ENCODE measurements at places on chromosomes 2 and 18.

GRCh38 chr18:24368749-24369148, 28.9 kb downstream of the OSBPL1A start:
- no peak for DNase-seq

DNA sequence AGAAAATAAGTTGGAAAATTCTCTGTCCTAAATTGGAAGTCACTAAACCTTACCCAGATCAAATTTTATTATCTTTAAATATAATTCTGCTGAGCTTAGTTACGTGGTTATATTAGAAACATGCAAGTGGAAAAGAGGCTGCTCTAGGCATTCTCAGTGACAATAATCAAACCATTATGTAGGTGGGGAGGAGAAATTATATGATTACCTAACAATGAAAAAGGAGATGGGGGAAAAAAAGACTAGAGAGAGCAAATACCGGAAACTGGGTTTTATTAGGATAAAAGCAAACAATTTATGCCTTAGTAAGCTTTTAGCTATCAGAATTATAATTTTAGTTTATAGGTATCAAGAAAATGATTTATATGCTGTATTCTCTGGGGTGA, 53.2 kb downstream of the PHLPP1 start:
- no peak for DNase-seq

GRCh38 chr2:26614216-26615138, 26.7 kb downstream of the CIB4 start:
- DNase-seq, result no peak

DNA sequence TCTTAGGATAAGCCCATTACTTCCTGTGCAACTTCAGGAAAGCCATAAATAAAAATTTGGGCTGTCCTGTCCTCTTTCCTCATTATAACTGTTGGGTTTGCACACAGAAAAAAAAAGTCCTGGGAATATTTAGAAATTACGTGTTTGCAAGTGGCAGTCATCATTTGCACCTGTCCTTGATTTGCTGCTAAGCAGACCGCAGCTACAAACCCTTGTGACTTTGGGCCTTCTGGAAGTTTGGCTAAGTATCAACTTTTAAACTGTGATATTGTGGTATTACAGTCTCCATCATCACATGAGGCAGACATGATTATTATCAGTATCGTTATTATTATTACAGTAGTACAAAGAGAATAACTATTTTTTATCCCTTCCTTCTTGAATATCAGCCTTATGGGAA, 260.7 kb upstream of the SESTD1 start:
- DNase-seq, result no peak

DNA sequence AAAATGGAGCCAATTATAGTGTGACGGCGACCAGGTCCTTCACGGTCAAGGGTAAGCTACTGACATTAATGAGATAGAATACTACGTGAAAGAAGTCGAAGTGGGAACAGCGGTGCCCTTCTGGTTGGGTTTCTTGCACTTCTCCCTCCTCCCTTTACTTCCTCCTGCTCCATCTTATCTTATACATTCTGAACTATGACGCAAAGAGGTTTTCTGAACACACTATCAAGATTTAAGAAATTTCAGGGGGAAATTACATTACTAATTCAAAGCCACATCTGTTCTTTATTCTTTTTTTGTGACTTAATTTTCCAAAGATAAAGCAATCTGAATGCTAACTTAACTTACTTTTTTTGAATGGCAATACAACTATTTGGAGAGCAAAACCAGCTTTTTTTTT, 14.8 kb upstream of the IL18R1 start:
- DNase-seq, result no peak

DNA sequence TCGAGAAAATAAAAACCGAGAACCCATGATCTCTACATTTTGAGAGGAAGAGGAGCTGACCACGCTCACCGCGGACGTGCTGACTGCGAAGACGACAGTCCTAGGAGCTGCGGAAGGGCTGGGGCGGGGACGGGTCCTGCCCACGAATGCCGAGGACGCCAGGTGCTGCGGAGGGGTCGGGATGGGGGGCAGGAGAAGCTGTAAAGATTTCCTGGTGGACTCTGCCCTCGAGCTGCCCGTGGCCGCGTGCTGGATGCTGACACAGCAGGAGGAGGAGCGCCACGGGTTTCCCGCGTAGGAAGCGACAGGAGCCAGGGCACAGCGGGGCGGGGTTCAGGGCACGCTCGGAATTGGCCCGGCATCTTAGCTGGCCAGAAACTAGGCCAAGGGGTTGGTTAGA, 22.2 kb downstream of the ZSCAN30 start:
- no peak for DNase-seq

GRCh38 chr2:189116087-189116486, 63.5 kb downstream of the COL5A2 start:
- DNase-seq, result peak; percentile 51

- peak; percentile 73 for DNase-seq
These were observed 746.3 kb upstream of the CHAC2 start for GRCh38 chr2:53021292-53021691.

GRCh38 chr18:46672062-46672970, 15.3 kb upstream of the LOXHD1 start:
- DNase-seq, result peak; percentile 13

DNA sequence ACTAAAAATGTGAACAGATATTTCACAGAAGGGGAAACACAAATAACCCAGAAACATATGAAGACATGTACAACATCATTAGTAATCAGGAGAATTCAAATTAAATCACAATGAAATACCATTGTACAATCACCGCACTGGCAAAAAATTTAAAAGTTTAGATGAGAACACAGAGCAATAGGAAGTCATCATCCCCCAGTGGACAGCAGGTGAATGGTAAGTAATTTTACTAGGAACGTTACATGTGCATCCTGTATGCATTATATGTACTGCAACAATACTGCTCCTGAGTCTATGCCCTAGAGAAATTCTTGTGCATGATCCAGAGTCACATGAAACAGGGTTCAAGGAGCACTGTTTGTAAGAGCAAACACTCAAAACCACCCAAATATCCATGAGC, 713.8 kb downstream of the NRXN1 start:
- DNase-seq, result no peak

- DNase-seq, result peak; percentile 83
These were observed 58.4 kb upstream of the EML4 start for GRCh38 chr2:42110641-42111322.

GRCh38 chr2:239329972-239330572, 70.7 kb downstream of the HDAC4 start:
- no peak for DNase-seq

GRCh38 chr2:235414422-235414821, 79.4 kb upstream of the AGAP1 start:
- no peak for DNase-seq

DNA sequence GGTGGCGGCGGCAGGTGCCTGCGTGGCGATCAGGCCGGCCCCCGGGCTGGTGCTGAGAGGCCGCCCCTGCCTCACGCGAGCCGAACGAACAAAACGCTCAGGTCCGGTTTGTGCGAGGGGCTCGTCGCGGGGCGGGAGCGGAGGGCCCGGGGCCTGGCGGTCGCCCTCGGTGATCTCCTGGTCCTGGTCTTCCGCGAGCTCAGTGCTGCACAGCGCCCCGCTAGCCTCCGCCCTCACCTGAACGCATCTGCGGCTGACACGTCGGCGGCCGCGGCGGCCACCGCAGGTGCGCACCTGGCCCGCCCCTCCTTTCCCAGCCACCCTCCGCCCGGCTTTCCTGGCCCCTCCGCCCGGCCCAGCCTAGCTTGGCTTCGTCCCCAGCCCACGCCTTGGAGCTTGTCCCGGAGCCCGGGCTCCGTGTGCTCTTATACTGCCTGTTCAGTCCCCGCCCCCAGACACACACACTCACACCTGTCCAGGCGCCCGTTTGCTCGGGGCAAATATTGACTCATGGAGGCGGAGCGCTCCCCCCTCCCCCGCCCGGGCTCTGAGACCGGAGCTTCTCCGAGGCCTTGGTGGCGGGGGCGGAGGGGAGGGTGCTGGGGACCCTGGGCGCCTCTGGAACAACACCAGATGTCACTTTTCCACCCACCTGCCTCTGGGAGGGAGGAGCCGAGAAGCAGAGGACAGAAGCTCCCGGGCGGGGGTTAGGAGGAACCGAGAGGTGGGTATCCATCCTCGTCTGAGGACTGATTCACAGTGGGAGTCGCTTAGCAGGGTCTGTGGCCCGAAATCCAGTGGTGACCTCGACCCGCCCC, 8.6 kb upstream of the CRYBA2 start:
- no peak for DNase-seq

DNA sequence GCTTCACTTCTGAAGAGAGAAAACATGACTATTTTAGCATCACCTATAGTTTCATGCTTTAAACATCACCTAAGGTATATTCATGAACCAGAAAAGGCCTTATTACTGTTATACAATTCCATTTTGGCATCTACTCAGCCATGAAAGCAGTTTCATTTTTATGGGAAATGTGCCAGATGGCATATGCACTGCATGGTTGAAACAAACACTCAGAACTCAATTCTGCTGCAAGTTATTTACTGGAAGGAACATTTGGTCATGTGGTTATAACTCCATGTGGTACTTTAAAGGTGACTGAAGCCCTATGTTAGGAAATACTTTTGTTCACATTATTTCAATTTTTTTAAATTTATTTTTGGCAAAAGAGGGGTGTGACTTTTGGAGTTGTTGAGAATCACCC, 287.5 kb upstream of the CRIM1 start:
- no peak for DNase-seq

DNA sequence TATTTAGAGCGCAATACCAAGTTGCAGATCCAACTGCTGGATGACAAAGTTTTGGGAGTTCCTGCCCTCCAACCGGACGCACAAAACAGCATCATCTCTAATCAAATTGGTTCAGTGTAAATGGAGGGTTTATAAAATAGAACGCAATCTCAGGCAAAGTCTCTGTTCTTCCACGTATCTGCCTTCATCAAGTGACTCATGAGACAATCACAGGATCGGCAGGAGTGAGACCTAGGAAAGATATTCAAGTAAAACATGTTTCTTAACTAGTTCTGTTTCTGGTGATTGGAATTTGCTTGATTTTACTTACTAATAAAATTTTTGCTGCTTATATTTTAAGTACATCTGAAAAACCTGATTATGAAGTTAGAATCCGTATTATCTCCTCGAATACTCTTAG, 7.6 kb downstream of the FZD5 start:
- no peak for DNase-seq

DNA sequence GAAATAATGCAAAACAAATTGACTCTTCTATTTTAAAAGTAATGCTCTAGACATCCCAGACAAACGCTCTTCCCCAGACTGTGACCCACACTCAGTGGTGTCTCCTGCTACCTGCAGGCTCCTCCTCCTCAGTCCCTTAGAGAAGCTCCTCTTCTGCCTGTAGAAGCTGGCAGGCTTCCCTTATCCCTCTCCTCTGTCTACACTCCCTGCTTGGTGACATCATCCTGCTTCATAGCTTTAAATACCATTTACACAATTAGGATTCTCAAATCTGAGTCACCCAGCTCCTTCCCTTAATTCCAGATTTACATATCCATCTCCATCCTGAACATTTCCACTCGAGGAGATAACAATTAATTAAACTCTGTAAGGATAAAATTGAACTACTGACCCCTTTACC, 167.9 kb downstream of the FBXO15 start:
- DNase-seq, result peak; percentile 74

DNA sequence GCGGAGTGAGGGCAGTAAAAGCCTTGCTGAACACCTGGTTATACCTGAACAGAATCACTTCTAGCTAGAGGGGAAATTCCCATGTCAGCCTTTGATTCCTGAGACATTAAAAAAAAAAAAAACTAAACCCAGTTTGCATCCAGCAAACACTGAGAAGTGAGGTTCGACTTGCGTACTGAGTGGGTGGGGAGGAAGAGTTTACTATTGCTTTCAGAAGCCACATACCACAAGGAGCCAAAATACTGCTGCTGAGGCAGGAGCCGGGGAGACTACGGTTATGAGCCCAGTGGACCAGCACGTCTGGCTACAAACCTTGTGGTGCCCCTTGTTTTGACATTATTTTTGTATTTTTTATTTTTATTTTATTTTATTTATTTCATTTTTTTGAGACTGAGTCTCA, 2.7 kb downstream of the COLEC11 start:
- no peak for DNase-seq

DNA sequence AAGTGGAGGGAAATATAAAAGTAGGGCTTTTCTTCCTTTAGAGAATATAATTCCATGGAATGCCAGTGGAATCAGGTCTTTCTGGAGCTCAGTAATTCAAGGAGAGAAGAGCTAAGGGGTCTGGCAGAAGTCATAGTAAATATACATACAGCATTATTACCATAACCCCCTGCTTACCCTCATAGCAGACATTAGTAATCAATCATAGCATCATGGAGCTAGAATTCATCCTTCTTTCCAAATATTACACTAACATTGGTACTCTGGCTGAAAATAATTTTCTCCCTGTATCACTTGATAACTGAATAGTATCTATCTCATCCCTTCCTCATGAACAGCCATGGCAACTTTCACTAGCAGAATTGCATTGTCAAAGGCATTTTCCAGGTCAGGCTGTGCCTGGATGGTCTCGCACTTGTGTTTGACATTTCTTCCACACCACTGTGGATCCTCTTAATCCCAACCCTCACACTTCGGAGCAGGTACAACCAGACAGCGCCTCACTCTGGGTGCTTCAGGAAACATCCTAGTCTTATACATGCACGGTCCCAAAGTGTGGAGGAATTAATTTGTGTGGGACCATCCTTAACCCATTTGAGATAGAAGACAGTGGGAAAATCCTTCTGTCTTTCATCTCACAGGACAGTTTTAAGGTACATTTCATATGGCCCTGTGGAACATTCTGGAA, 84.2 kb upstream of the SEC11C start:
- peak; percentile 5 for DNase-seq

- DNase-seq, result peak; percentile 14
These were observed 70.4 kb downstream of the APLF start for GRCh38 chr2:68537809-68538208.

GRCh38 chr2:220033546-220033945, 406.1 kb downstream of the SLC4A3 start:
- DNase-seq, result no peak

GRCh38 chr18:46242183-46242582, 138.0 kb downstream of the HAUS1 start:
- DNase-seq, result no peak

DNA sequence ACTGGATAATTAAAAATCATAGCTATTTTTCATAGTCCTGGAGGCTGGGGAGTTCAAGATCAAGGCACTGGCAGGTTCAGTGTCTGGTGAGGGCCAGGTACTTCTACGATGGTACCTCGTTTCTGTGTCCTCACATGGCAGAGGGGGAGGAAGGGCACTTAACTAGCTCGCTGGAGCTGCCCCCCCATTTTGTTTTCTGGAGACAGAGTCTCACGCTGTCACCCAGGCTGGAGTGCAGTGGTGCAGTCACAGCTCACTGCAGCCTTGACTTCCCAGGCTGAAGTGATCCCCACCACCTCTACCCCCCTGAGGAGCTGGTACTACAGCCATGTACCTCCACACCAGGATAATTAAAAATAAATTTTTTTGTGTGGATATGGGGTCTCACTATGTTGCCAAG, 40.3 kb downstream of the ASB1 start:
- DNase-seq, result no peak

DNA sequence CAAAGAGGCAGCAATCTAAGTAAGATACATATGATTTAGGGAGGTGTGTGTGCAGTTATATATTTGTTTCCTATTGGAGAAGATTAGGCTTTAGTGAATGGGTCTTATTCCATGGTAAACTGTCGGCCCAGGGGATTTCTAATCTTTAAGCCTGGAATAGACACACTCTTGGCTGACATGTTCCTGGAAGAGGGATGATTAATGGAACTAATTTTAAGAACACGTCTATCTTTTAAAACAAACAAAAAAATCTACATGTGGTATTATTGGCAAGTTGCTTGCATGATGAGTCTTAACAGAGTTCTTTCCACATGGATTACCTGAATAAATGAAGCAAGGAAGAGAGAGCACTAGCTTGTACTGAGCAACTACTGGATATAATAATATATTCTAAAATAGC, 114.2 kb upstream of the NT5C1B start:
- no peak for DNase-seq

GRCh38 chr2:159150280-159150746, 136.2 kb downstream of the WDSUB1 start:
- no peak for DNase-seq

Measured in foreskin fibroblast (primary cell).